GOT3 (cell line): ENCODE measurements at places on chromosomes 1 and 21.

DNA sequence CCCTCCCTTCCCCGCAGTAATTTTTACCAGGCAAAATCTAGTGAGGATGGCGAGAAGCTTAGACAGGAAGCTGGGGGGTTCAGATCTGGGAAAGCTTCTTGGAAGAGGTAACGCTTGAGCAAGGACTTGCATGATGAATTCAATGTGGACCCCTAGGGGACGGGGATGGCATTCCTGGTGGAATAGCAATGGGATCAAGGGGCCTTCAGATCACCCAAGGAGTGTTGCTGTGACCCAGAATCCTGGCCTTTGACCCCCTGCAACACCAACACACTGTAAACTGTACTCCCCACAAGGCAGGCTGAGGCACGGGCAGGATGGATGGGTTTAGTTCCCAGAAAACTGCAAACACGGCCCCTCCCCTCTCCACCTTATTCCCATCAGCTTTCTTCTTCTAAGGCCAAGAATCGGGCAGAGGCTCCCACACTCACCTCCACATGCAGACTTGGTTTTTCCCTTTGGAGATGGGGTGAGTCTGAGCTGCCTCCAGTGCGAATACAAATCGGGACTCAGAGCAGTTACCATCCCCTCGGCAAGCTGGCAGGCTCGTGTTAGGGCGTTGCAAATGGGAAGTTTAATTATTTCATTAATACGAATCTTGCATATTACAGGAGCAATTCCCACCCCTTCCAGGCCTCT lies 20.1 kb downstream of the DISP3 start:
- no peak for DNase-seq

GRCh38 chr1:58065520-58065919 lies 481.0 kb downstream of the OMA1 start:
- no peak for DNase-seq

DNA sequence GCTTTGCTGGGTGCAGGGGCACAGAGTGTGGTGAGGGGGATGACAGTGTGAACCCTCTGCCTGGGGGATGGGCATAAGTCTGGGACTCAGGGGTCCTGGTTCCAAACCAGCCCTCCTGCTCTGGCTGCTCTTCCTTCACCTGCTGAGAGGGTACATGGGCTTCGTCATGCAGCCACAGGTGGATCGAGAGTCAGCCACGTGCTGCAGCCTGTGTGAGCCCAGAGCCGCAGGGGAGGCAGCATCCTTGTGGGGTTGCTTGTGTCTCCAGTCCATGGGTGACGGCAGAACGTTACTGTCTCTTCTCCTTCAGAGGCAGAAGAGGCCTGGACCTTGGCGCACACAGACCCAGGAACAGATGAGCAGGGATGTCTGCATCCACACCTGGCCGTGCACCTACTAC lies 12.1 kb downstream of the SNAP47 start:
- no peak for DNase-seq

- DNase-seq: no peak
Observed at GRCh38 chr1:69842326-69842725, 274.6 kb downstream of the LRRC7 start.

- no peak for DNase-seq
Observed at GRCh38 chr1:230237009-230237370, 170.0 kb downstream of the GALNT2 start.

DNA sequence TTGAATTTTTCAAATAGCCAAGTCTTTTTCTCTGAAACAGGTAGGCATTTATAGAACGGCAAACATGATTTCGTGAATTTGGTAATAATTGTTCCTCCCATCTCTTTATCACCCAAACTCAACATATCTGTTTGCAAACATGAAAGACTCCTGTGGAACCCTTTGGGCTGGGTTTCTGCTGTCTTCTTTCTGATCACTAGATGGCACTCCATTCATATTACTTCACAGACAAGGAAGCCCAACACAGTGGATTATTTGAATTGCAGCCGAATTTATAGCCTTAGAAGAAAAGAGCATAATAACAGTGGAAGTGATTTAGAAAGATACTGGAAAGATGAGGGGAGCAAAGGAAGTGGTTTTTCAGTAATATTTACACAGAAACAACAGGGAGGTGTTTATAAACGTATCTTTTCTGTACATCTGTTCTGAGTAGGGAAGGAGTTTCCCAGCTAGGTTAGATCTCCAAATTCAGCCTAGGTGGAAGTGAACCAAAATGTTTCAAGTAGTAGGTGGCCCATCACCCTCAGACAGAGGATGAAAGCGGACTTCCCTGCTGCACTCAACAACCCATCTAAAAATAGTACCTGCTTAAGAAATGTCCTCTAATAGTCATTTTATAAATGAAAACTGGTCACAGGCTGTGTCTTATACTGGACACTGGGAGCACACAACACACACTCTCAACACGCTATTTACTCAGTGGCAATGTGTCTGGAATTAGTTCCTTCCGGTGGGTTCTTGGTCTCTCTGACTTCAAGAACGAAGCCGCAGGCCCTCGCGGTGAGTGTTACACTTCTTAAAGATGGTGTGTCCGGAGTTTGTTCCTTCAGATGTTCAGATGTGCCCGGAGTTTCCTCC lies 67.6 kb downstream of the MAP3K21 start:
- DNase-seq: no peak

DNA sequence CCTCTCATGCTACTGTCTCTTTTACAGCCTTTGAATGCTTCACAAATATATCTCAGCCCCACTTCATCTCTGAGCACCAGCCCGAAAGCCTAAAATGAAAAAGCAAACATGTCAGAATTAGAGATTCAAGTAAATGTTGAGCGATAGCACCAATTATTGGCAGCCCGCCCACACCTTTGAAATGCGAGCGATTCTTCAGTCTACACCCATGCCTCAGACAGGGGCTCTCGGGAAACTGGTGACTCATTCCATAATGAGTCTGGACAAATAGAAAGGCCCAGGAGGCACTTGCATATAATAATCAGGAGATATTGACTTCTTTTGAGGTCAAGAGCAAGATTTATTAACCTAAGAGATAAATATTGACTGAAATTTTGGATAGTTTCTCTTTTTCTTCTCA lies 487.3 kb upstream of the PTBP2 start:
- DNase-seq: no peak
